ENCODE measurements at places on chromosomes 6 and 20.

GRCh38 chr6:6661684-6662083, 73.2 kb downstream of the LY86 start:
- DNase-seq: no peak
- no peak overlapping the region for H3K4me3 ChIP-seq
- H3K36me3 ChIP-seq: peaks cover 17% of the 10 kb centered on the region
- H3K27ac ChIP-seq: no peak overlapping the region
- H3K4me1 ChIP-seq: peaks cover 69% of the 10 kb centered on the region

DNA sequence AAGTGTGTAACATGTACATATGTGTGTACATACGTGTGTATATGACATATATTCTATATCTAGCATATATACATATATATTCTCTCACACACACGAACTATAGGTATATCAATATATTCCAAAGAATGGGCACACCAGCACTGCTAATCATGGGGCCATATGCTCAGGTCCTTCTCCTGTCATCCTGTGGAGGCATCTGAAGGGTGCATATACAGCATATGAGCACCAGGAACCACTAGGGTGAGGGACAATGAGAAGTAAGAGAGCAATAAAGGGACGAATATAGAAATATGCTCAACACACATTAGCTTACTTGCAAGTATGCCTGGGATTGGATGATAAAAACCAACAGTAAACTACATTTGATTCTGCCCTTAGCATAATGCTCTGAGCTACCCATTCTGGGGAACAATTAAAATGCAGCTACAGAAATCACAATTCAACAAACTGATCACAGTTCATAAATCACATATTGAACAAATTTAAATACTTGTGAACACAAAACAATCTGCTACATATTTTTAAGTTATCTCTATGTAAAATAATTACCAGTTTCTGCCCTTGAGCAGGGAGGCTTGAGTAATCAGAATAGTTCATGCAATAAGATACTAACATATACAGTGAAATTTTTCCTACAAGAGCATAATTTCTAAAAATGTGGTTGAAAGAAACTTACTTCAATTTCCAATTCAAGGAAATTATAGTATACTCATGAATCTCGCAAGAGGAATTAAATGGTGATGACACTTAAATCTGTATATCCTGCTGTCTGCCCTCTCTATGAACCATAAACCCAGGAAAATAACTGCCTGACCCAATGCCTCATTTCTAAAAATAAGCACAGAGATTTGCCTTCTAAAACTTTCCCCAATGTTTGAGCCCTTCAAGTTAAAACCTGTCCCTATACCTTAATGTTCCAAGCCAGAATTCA, 272.2 kb upstream of the THEMIS start:
- no peak overlapping the region for H3K4me3 ChIP-seq
- no peaks in the 10 kb centered on the region for H3K27me3 ChIP-seq
- no peaks in the 10 kb centered on the region for H3K36me3 ChIP-seq
- H3K27ac ChIP-seq: no peak overlapping the region

DNA sequence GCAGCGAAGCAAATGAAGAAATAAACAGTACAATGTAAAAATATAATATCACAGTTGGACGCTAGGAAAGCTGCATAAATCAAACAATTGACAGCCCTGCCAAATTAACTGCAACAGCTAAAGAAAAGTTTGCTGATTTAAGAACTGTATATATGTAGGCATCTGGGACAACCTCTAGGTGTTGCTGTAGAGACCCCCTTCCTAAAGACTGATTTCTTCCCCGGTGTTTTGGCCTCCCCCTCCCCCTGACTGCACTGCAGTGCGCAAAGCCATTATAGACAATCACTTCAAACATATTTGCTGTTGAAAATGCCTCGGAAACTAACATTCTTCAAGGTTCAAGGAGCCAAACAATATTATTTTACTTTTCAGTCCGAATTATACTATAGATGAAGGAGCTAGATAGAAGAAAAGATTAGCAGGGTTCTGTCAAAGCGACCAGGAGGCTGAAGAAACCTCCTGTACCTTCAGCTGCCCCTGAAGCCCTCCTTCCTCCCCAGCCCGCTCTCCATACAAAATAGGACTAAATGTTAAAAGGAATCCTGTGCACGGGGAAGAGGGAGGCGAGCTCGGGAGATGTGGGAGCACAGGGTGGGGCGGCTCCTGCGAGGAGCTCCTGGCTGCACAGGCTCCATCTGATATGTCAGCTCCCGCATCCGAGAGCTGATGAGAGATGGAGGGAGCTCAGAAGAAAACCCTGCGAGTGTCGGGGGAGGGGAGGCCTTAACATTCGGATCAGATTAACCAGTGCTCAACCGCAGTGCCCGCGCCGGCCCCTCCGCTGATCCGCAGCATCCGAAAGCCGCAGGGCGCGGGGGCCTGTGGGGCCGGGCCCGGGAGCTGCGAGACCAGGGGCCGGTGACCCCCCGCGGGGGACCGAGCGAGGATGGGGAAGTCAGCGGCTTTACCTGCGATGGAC, 822 bp downstream of the ELOVL4 start:
- peak; percentile 32 for DNase-seq
- peaks cover 29% of the 10 kb centered on the region for H3K27me3 ChIP-seq
- H3K4me3 ChIP-seq: peak overlapping the region; percentile 81
- no peak overlapping the region for H3K27ac ChIP-seq
- H3K36me3 ChIP-seq: no peaks in the 10 kb centered on the region
- peaks cover 22% of the 10 kb centered on the region for H3K4me1 ChIP-seq

DNA sequence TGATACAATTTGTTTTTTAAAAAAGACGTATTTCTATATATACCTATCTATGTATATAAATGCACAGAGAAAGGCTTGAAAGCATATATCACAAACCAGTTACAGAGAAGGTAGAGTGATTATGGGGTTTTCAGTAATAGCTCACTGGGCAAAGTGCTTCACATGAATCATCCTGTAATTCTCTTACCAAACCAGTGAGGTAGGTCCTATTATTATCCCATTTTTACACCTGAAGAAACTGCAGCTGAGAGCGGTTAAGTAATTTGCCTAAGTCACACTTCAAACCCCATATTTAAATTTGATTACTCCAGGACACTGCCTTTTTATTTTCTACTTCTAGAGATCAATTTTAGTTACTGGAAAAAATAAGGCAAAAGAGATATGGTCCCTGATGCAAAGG, 4.4 kb downstream of the GSS start:
- peaks cover 28% of the 10 kb centered on the region for H3K36me3 ChIP-seq
- no peak overlapping the region for H3K27ac ChIP-seq
- peaks cover 24% of the 10 kb centered on the region for H3K4me1 ChIP-seq
- H3K27me3 ChIP-seq: no peaks in the 10 kb centered on the region
- H3K4me3 ChIP-seq: no peak overlapping the region
- DNase-seq: no peak
